ENCODE measurements at places on chromosomes 11 and 22. TPM values are rescaled to one million over a fixed set of nuclear protein-coding genes. Genes with fewer than 3 reads are reported as not detected.
A peak's percentile ranks its signal among the peaks of the same experiment; 100 is the strongest.

TSGA10IP gene
- total RNA-seq, result not detected

DNA sequence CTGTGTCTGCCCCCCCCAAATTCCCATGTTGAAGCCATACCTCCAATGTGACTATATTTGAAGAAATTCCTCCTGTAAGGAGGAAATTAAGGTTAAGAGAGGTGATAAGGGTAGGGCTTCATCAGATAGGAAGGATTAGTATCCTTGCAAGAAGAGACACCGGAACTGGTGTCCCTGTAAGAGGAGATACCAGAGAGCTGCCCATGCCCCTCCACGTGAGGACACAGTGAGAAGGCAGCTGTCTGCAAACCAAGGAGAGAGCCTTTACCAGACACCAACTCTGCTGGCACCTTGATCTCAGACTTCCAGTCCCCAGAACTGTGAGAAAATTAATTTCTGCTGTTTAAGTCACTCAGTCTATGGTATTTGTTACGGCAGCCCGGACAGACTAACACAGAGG is 109.3 kb downstream of the ARFGAP2 start:
- no peak for DNase-seq

DNA sequence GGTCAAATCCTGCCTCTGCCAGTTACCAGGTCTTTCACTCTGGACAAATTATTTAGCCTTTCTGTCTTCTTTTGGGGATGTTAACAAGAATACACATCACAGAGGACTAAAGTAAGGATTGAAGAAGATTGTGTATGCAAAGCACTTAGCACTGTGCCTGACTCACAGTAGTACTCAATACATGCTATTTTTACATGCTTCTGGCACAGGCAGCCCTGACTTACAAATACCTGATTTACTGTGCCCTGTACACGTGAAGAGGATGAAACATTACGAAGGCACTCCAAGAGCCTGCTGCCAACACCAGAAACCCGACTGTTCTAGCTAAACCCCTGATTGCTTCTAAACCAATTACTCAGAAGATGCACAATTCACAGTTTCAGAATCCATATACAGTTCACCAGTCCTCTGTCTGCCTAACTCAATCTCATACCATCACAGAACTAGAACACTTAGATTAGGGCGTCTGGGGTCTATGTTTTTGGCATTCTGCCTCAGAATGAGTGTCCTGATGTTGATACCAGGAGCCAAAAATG is 300.9 kb upstream of the DDI1 start:
- DNase-seq, result no peak

DNA sequence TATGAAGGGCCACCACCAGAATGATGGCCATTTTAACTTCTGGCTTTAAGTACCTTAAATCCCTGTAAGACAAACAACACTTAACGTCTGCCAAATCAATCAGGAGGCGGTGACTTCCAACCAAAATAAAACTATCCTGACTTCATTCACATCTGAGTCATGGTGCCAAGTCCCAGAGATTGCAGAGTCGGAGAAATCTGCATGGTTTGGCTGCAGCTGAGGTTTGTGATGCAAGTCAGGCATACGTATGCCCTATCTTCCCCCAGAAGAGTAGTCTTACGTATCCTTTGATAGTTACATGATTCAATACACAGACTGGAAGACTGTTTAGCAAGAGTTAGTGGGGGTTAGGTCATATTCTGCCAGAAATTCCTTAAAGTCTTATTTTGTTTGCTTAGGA is 1.7 kb upstream of the GAB2 start:
- no peak for DNase-seq

DNA sequence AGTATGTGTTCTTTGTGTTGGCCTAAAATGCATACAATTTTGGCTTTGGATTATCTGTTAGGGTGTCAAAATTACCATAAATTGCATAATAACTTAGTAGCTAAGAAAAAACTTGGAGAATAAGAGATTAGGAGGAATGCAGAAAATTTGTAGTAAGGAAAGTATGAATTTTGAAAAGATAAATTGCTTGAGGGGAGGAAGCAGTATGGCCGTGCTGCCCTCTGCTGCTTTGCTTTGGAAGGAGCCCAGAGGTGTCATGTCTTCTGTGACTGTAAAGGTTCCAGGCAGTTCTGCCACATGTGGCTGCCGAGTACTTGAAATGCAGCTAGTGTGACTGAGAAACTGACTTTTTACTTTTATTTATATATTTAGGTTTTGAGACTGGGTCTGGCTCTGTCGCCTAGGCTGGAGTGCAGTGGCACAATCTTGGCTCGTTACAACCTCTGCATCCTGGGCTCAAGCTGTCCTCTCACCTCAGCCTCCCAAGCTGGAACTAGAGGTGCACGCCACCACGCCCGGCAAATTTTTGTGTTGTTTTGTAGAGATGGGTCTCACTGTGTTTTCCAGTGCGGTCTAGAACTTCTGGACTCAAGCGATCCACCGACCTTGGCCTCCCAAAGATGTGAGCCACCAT is 1.8 kb downstream of the ADSL start:
- peak; percentile 60 for DNase-seq

DNA sequence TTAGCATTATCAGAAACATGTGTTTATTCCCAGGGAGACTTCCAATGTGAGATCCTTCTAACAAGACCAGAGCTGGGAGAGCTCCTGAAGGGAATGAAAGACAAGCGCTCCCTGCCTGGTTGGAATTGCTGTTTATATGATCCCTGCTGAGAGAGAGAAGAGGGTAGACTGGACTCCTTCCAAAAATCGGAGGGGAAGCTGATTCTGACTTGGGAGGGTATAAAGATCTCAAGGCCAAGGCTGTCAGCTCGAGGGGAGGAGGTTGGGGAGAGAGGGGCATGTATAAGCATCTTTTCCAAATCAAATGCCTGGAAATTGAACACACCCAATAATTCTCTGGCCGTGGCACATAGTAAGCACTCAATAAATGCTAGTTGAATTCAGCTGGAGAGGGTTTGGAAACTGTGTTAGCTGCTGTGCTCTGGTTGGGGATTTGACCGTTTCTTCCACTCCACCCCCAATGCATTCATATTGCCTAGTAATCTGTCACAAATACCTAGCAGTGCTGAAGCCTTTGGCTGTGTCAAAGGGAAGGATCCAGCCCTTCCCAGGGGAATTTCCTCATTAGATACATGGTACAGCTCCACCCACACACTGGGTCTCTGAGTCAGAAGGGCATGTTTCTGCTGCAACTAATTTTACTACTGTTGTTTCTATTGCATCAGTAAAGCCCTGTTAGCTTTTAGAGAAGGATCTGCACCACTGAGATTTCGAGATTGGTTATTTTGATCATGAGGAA is 61.5 kb downstream of the CACNG2 start:
- no peak for DNase-seq

CHORDC1 gene
- 49.2 TPM for total RNA-seq

SCGB2A2 gene
- total RNA-seq, result not detected

- DNase-seq, result no peak
These were observed at the start of gene FERMT3 for GRCh38 chr11:64206457-64207255. Gene FERMT3 (plus strand): TSS chr11:64206721. CDS start chr11:64207365, 644 bp downstream.

SCN4B gene
- total RNA-seq, result 2.9 TPM

- no peak for DNase-seq
These were observed 156.4 kb upstream of the NARS2 start for GRCh38 chr11:78731027-78731426.

DNA sequence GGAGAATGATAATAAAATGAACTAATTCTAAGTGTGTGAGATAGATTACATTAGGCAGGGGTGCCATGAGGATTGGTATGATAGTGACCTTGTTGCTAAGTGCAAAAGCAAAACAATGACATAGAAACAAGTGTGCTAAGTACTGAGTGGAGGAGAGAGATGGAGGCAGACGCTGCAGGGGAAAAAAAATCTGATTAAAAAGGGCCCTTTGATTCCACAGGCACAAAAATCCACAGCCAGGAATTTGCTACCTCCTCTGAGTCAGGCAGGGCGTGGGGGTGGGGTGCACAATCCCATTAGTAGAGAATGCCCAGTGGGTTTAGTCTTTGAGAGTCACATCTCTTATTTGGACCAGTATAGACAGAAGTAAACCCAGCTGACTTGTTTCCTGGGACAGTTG is at the start of gene CNTF:
TSS of gene CNTF (plus strand) at position 322 of the 400 bp plus-strand sequence. CDS start 88 bp downstream, outside the sequence.
- no peak for DNase-seq

- no peak for DNase-seq
These were observed 54.8 kb downstream of the CSTPP1 start for GRCh38 chr11:46991391-46991790.

- no peak for DNase-seq
These were observed 839.9 kb upstream of the TENM4 start for GRCh38 chr11:80280737-80281136.

GRCh38 chr22:48152164-48152775 is 1389.8 kb downstream of the TBC1D22A start:
- DNase-seq, result no peak

ARSA gene
- 65.7 TPM for total RNA-seq

MIOX gene
- total RNA-seq, result 4.0 TPM

AMPD3 gene
- 0.44 TPM for total RNA-seq

DNA sequence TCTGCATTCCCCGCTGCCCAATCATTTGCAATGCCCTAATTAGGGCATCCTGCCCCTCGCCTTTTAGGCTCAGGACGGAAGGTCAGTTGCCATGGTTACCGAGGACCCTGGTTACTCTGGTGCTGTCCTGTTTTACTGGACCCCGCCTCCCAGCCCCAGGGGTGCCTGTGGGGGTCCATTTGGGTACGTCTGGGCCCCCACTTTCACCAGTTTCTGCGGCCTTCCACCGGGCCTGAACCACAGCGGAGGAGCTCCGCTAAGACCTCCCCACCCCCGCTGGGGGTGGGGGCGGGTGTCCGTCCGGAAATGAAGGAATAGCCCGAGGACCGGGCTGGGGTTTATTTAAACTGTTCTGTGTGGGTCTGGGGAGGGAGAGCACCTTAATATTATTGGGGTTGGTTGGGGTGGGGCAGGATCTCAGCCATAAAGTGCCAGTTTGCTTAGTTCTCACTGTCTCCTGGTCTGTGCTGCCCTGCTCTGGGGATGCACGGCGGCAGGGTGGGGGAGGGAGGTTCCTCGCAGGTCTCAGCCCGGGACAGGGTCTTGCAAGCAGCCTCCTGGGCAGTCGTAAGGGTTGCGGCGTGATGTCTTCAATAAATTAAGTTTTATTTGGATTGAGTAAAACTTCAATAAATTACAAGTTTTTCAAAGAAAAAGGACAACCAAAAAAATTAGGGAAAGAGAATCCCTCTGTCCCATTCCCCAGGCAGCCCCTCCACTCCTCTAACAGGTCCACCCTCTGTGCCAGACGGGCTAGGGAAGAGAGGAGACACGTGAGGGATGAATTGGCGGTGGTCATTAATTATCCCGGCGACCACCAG is 5.3 kb downstream of the PHOX2A start:
- no peak for DNase-seq

DNA sequence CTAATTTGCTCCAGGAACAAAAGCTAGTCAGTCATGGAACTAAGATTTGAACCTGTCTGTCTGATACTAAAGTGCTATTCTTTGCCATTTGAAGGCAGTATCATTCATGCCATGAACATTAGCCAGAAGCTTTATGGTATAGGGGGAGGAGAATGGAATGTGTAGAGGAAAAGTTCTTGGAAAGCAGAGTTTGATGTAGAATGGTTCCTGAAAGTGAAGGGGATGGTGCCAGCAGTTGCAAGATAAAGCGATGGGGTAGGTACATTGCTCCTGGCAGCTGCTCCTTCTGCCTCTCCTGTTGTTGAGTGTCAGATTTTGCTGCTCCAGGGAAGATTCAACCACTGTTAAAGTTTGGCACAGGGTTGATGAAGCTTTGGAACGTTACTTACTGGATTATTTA is 53.4 kb downstream of the ARHGAP42 start:
- no peak for DNase-seq

CLCF1 gene
- not detected for total RNA-seq

LRRC10B gene
- 8.2 TPM for total RNA-seq

GRCh38 chr22:27780161-27780575 is 21.4 kb downstream of the MN1 start:
- no peak for DNase-seq

- DNase-seq, result no peak
These were observed 4.8 kb upstream of the FDX1 start for GRCh38 chr11:110424775-110425444.

- DNase-seq, result no peak
These were observed 28.0 kb downstream of the ADA2 start for GRCh38 chr22:17191163-17191784.

DNA sequence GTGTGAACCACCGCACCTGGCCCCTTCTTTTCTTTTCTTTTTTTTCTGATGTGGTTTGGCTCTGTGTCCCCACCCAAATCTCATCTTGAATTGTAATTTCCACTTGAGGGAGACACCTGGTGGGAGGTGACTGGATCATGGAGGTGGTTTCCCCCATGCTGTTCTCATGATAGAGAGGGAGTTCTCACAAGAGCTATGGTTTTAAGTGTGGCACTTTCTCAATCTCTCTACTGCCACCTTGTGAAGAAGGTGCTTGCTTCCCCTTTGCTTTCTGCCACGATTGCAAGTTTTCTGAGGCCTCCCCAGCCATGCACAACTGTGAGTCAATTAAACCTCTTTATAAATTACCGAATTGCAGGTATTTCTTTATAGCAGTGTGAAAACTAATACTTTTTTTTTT is 4.9 kb upstream of the TCN2 start:
- DNase-seq, result no peak

DNA sequence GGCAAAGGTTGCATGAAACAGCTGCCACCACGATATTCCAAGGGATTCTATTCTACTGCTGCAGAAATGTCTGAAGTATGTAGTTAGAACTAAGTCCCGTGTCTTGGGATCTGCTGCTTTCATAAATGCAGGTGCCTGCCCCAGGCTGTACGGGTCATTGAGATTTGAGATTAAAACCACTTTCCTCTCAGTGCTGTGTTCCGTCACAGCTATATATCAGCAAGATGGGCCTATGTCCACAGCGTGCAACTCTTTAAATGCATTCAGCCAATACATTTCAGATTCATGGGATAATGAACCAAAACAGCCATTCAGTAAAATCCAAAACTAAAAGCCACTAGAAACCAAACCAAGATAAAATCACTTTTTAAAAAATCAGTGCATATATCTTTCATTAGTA is 107.3 kb upstream of the LUZP2 start:
- DNase-seq, result no peak

SERGEF gene
- 42.5 TPM for total RNA-seq

Measured in glutamatergic neuron (in vitro differentiated cells).